NCI-H1048 (cell line): ENCODE measurements at places on chromosomes 6 and 20.

DNA sequence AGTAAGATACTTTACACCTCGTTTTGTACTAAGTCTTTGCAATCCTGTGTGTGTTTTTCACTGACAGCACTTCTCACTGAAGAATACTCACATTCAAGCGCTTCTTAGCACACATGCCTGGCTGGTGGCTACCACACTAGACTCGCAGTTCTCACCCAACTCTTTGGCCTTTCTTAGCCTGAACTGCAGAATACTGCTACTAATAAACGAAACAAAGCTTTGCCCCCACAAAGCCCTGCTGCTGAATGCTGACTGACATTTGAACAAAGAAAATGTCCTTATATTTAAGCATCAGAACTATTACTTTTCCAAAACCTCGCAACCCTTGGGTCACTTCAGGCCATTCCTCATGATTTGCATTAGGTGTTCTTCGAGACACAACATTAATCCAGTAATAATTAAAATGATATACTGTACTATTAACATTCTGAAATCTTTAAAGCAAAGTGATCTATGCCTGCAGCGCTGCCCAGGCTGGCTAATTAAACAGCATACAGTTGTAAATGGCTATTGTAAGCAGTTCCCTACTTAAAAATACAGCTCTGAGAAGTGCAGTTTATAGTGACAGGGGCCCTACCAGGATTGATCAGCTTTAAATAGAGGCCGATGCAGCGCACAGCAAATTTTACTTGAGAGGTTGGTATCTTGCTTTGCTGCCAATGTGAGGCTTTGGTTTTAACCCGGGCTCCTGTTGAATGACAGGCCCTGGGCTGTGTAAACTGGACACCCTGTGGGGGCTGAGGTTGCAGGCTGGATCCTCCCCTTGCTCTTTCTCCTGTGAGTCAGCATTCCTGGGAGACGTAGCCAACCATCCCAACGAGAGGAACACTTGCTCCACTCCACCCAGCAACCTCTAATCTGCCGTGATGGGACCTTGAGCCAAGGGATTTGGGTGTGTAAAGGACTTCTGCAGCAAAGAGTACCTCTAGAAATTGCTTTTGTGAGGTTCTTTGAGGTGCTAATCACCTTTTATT is 899.0 kb downstream of the TFAP2A start:
- no peak for DNase-seq

- no peak for DNase-seq
These were observed 258.0 kb downstream of the ATXN1 start for GRCh38 chr6:16503241-16503775.

DNA sequence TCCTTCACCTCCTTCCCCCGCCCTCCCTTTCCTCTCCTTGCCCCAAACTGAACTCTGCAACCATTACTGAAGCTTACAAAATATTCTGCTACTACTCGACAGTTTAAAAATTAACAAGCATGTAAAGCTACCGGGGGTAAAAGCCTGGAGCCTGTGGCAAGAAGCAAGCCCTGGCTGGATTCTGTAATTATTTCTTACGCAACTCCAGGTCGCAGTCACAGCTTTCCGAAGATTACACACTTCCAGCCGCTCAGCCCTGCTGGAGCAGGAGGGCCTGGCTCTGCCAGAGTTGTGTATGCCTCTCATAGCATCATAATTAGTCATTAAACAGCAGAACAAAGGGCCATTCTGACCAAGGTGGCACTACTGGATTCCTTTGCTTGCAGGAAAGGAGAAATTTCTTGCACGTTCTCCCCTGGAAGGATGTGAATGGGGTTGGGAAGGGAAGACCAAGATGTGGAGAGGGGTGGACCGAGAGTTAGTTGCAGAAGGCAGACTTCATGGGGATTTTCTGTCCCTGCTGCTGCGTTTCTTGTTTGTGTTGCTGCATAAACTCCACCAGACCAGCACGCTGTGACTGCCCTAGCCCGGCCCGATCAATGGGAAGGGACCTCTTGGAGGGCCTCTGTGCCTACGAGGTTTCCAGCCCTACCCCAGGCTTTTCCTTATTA is 23.6 kb downstream of the FOXQ1 start:
- no peak for DNase-seq

GRCh38 chr6:38364127-38364526 is 275.6 kb downstream of the BTBD9 start:
- DNase-seq = no peak

DNA sequence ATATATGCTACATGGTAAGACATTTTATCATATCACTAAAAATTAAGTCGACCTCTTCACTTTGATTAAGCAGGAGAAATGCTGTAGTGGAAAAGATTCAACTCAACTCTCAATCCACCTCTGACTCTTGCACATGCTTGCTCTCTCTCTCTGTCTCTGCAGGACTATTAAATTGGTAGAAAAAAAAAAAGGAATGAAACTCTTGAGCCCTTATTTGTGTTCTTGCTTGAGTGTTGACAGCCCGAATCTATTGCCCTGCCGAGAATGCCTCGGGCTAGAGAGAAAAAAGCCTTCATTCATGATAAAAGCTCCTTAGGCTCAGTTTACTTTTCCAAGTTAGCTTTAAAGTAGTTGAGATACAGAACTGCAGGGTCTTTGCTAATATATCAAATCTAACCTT is 722.2 kb downstream of the PRKN start:
- no peak for DNase-seq

- DNase-seq = no peak
These were observed 646 bp upstream of the CPNE5 start for GRCh38 chr6:36839749-36840431.

DNA sequence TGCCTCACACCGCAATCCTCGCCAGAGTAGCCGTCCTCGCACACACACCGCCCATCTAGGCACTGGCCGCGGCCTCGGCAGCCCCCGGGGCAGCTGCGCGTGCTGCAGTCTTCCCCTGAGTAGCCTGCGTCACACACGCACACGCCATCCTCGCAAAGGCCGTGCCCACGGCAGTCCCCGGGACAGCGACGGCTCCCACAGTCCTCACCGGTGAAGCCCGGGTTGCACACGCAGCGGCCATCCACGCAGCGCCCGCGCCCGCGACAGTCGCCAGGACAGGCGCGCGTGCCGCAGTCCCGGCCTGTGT is 13.1 kb downstream of the TNXB start:
- no peak for DNase-seq

DNA sequence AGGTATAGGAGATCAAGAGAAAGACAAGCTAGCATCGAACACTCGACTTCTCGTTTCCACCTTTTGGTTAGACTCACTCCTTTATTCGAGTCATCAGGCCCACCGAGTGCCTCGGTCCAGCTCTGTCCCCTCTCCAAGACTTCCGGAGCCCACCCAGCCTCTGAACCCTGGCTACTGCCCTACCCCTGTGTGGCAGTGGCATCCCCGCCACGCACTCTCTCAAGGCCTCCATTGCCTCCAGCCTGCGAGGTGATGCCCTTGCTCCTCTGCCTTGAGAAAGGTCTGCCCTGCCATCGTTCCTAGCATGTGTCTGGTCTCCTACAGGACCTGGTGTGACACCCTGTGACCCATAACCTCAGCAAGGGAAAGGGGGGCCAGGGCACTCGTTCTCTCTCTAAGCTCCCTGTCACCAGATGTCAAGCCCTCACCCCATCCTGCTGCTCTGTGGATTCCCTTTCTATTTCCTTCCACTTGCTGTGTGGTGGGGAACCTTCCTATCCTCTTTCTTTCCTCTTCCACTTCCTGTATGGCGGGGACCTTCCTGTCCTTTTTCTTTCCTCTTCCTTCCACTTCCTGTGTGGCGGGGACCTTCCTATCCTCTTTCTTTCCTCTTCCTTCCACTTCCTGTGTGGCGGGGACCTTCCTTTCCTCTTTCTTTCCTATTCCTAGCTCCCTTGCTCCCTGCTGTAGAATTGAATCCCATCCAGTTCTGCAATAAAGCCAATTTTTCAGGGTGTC is 44.7 kb upstream of the QKI start:
- no peak for DNase-seq

- no peak for DNase-seq
These were observed 47.4 kb upstream of the AFDN start for GRCh38 chr6:167779129-167779992.

DNA sequence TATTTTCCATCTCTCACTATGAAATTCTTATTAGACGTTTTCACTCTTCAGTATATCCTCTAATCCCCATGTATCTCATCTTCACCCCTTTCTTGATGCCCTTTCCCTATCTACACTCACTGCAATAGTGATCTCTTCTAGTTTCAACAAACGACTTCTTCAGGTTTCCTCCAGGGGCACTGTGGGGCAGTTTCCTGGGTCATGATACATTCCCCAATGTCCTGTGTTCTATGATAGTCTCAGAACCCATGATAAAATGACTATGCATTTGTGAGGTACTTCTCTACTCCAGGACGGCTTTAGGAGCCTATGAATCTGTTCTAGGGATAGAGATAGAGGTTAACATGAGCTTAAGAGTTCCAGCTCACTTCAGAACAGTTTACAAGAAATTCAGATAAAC is 183.3 kb downstream of the FOXC1 start:
- no peak for DNase-seq

DNA sequence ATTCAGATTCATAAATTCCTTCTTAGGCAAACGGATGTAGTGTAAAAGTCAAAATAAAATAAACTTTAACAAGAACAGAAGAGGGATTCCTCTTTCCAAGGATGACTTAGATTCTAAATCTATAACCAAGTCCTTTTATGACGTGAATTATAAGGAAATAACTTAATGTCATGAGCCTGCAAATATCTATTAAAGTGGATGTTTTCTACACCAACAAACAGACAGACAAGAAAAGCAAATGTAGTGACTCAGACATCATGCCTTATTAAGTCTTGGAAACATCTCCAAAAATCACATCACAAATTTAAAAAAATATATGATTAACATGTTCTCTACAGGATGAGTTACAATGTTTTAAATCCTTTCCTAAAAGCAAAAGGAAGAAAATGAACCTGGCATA is 397.1 kb downstream of the ESR1 start:
- DNase-seq = no peak

- no peak for DNase-seq
These were observed 375.5 kb downstream of the UTRN start for GRCh38 chr6:144660561-144661115.

DNA sequence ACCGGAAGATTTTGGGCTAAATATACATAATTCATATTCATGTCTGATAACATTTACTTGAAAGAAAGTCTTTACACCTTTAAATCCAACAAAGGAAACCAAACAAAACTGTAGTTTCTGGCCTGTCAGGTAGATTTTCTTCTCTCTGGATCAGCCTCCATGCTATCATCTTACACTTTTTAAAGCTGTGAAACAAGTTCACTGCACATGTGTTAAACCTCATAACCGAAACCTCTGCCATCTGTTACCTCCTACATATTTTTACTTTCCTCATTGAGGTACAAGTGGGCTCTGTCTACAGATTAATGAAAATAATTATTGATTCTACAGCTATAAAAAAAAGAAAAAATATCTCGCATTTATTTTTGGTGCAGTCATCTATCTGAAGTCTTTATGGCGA is 149.9 kb downstream of the RALGAPA2 start:
- no peak for DNase-seq

GRCh38 chr6:118968416-118968815 is 33.5 kb upstream of the MCM9 start:
- DNase-seq = no peak

- DNase-seq = no peak
These were observed 40.7 kb downstream of the PREX1 start for GRCh38 chr20:48786951-48787705.

DNA sequence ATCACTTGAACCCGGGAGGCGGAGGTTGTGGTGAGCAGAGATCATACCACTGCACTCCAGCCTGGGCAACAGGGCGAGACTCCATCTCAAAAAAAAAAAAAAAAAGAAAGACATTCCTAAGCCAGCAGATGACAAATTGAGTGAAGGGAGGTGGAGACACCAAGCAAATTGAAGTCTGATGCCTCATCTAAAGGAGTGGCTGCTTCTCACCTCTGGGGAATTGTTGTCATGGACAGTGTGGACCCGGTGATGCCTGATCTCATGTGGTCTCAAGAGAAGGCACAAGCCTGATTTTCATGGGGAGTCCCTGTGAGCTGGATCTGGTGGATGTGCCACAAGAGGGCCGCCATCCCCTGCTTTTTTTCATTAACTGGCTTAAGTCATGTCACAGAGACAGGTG is 272.0 kb downstream of the ZNF217 start:
- no peak for DNase-seq

- DNase-seq = no peak
These were observed 294.4 kb downstream of the KCNQ5 start for GRCh38 chr6:72916298-72916697.

DNA sequence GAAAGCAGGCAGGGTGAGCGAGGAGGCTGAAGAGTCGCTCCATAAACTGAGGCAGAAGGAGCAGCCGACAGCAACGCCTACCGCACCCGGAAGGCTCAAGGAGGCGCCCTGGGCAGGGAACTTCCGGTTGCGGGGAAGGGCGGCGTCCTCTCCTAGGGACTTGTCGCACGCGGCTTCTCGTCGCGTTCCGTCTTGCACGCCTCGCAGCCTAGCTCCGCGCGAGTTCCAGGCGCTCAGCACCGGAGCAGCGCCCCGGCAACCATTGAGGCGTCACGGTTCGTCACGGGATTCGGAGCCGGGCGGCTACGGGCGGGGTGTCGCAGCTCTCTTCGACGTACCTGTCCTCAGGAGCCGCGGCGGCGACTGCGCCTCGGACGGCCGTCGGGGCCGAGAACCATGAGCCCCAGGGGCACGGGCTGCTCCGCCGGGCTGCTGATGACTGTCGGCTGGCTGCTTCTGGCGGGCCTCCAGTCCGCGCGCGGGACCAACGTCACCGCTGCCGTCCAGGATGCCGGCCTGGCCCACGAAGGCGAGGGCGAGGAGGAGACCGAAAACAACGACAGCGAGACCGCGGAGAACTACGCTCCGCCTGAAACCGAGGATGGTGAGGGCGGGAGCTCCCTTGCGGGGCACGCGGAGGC is at the start of gene SPACA1:
Gene SPACA1 (plus strand): TSS at position 332 of the 641 bp plus-strand sequence. CDS start 65 bp downstream, at position 397.
- DNase-seq = no peak

- DNase-seq = no peak
These were observed 10.6 kb upstream of the SAMD3 start for GRCh38 chr6:130233330-130233729.

DNA sequence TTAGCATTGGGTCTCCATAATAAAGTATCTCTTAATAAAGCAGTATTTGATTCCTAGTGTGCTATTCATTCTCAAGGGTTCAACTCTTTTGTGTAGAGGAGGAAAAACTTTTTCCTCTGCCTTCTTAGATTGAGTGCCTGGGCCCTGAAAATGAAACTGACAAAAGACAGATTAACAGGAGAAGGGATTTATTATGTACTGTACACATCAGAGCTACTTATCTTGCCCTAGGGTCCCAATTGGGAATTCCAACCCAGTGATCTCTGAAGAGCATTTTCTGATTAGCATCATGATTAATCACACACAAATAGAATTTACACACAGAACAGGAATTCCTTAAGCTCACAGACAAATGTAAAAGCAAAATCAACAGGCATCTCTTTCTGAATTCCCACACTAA is 128.9 kb downstream of the CD164 start:
- DNase-seq = no peak

DNA sequence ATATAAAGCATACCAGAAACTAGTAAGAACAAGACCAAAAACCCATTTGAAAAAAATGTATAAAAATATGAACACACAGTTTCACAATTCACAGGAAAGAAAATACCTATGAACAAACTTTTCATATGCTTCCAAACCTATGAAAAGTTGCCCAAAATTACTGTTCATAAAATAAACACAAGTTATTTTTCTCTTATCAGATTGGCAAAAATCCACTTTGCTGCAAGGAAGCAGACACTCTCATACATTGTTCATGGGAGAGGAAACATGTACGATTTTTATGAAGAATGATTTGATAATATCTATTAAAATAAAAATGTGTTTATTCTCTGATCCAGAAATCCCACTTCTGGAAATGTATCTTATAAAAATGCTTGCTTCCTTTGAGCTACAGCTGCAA is 40.0 kb upstream of the OCSTAMP start:
- DNase-seq = no peak
